ENCODE measurements at places on chromosomes 13 and 19.

DNA sequence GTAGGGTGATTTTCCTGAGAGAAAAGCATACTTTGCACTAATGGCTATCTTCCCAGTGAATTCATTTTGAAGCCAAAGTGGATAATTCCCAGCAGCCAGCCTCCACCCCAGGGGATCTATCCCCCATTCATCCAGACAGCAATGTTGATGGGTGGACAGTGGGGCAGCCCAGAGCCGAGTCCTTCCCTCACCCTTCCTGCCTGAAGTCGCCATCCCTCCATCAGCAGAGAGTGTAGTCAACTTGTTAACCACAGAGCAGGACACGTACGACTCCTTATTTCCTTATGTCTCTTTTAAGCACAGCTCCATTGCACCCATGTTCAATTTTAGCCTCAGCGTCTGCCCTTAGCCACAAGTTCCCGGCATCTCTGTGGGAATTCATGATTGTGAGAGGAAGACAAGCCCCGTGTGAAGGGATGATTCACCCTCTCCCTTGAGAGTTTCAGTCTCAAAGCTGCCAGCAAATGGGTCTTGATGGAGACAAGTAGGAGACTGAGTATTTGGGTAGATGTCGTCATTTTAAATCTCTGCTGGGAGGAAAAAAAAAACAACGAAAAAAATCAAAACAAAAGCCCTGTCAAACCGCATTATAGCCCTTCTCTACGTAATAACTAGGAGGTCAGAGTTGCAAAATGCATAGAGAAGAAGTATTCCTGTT, 58.3 kb upstream of the MEDAG start:
- DNase-seq: no peak

- DNase-seq: no peak
Observed at GRCh38 chr13:57352114-57352513, 185.1 kb downstream of the PRR20E start.

GRCh38 chr13:110444226-110444653, 117.3 kb downstream of the RAB20 start:
- DNase-seq: no peak

DNA sequence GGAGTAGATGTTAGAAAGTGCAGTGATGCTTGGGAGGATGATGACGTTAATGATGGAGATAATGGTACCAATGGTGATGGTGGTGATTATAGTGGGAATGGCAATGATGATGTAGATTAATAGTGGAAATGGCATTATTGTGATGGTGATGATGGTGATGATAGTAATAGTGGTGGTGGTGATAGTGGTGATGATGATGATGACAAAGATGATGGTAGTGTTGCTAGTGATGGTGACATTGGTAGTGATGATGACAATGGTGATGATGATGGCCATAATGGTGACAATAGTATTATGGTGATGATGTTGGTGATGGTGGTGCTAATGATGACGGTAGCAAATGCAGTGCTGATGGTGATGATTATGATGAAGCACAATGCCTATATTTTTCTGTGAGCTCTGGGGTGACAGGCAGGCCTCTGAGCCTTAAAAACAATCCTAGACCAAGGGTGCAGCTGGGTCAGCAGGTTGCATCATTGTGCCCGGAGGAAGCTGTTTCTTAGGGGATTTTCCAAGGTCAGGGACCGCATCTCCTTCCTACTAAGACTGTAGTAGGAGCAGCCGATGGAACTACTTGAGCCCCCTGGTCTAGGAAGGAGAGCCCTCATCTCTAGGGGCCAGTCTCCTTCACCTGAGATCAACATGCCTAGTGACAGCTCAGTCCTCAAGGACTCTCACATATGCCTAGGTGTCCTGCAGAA, 7.8 kb downstream of the CEACAM18 start:
- DNase-seq: no peak

GRCh38 chr13:42247883-42248282, 24.1 kb upstream of the AKAP11 start:
- DNase-seq: no peak
